ENCODE measurements at places on chromosomes 1 and 21.

GRCh38 chr21:37940691-37941090 lies 24.4 kb upstream of the KCNJ6 start:
- H3K36me3 ChIP-seq, result no peaks in the 10 kb centered on the region
- no peaks in the 10 kb centered on the region for H3K27me3 ChIP-seq
- H3K4me3 ChIP-seq, result no peak overlapping the region

- H3K4me1 ChIP-seq, result no peaks in the 10 kb centered on the region
- no peak overlapping the region for H3K4me3 ChIP-seq
- H3K27ac ChIP-seq, result no peak overlapping the region
Measured at GRCh38 chr1:211896958-211897357, 66.4 kb upstream of the LPGAT1 start.

- H3K36me3 ChIP-seq, result peaks cover 16% of the 10 kb centered on the region
- peaks cover 36% of the 10 kb centered on the region for H3K4me1 ChIP-seq
- H3K4me3 ChIP-seq, result peak overlapping the region; percentile 55
- no peaks in the 10 kb centered on the region for H3K27me3 ChIP-seq
Measured at GRCh38 chr1:227728892-227729143, 6.3 kb downstream of the JMJD4 start.

DNA sequence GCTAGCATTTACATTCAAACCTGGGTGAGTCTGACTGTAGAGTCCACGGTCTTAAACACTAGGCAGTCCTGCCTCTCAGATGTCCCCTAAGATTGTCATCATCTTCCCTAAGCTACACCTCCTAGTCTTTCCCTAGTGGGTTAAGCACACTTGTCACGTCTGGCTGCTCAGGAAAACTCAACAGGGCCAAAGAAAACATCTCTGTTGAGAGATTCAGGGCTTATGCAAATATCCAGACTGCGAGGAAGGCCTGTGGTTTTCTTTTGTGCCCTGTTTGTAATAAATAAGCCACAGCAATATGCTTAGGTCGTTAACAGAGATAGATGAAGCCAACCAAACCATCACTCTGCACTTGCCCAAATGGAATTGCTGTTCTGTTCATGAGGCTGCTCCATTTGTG lies 472.6 kb upstream of the DEPDC1 start:
- H3K36me3 ChIP-seq, result no peaks in the 10 kb centered on the region
- H3K27ac ChIP-seq, result no peak overlapping the region
- H3K4me1 ChIP-seq, result no peaks in the 10 kb centered on the region
- H3K27me3 ChIP-seq, result no peaks in the 10 kb centered on the region

- H3K4me3 ChIP-seq, result no peak within 1 kb of the TSS
- H3K4me1 ChIP-seq, result no peaks in the 10 kb centered on the region
- DNase-seq, result no peak
- H3K27me3 ChIP-seq, result no peaks in the 10 kb centered on the region
- H3K27ac ChIP-seq, result no peak within 1 kb of the TSS
- no peaks in the 10 kb centered on the region for H3K36me3 ChIP-seq
Measured at GRCh38 chr1:247548769-247549182, at the start of gene GCSAML. GCSAML (plus strand) TSS chr1:247549134; CDS start chr1:247549192, 58 bp downstream.

GRCh38 chr21:42724226-42724920 lies 71.0 kb downstream of the PDE9A start:
- peaks cover 69% of the 10 kb centered on the region for H3K4me1 ChIP-seq
- no peaks in the 10 kb centered on the region for H3K27me3 ChIP-seq
- H3K27ac ChIP-seq, result peak overlapping the region; percentile 72

GRCh38 chr1:46804926-46805325 lies 6.1 kb downstream of the CYP4B1 start:
- H3K4me1 ChIP-seq, result no peaks in the 10 kb centered on the region
- H3K4me3 ChIP-seq, result no peak overlapping the region
- H3K27me3 ChIP-seq, result peaks cover 21% of the 10 kb centered on the region
- DNase-seq, result no peak
- no peak overlapping the region for H3K27ac ChIP-seq
- no peaks in the 10 kb centered on the region for H3K36me3 ChIP-seq

DNA sequence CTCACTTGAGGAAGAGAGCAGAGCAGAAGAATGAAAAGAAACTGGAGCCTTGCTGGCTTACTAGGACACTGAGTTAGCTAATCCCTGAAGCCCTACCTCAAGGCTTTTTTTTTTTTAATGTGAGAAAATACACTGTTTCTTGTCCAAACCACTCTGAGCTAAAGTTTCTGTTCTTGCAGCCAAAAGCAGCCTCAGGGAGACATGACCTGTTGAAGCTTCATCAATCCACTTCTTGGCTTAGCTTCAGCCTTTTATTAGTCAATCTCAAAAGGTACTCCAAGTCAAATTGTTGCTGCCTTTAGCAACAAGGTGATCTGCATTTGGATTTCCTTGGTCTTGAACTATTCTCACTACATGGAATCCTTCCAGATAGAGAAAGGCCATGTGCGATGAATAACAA lies 33.7 kb downstream of the CCDC185 start:
- no peaks in the 10 kb centered on the region for H3K27me3 ChIP-seq
- peaks cover 8% of the 10 kb centered on the region for H3K4me1 ChIP-seq
- H3K4me3 ChIP-seq, result no peak overlapping the region
- no peak overlapping the region for H3K27ac ChIP-seq
- no peaks in the 10 kb centered on the region for H3K36me3 ChIP-seq

GRCh38 chr1:241485145-241485544 lies 34.4 kb downstream of the FH start:
- DNase-seq, result no peak
- H3K36me3 ChIP-seq, result no peaks in the 10 kb centered on the region
- H3K4me1 ChIP-seq, result peaks cover 19% of the 10 kb centered on the region
- no peak overlapping the region for H3K4me3 ChIP-seq
- no peaks in the 10 kb centered on the region for H3K27me3 ChIP-seq
- no peak overlapping the region for H3K27ac ChIP-seq

DNA sequence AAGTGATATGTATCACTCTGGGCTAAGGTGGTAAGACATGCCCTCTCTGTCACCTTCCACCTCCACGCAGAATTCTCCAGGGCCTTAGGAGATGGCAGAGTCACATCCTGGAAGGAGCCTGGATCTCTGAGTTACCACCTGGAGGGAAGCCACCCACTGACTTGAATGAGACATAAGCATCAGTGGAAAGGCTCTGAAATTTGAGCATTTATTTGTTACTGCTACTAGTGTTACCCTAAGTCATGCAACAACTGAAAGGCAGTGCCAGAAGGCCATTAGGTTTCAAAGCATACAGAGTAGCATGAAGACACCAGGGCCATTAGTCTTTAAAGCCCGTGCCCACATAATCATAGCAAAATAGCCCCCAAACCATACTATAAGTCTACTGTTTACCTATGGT lies 230.3 kb upstream of the IRF2BP2 start:
- H3K4me1 ChIP-seq, result peaks cover 13% of the 10 kb centered on the region
- H3K36me3 ChIP-seq, result no peaks in the 10 kb centered on the region
- H3K27ac ChIP-seq, result no peak overlapping the region

GRCh38 chr21:45047257-45047656 lies 27.1 kb upstream of the ADARB1 start:
- H3K27ac ChIP-seq, result no peak overlapping the region
- no peaks in the 10 kb centered on the region for H3K4me1 ChIP-seq
- H3K27me3 ChIP-seq, result no peaks in the 10 kb centered on the region
- no peak overlapping the region for H3K4me3 ChIP-seq
- H3K36me3 ChIP-seq, result no peaks in the 10 kb centered on the region
- no peak for DNase-seq

DNA sequence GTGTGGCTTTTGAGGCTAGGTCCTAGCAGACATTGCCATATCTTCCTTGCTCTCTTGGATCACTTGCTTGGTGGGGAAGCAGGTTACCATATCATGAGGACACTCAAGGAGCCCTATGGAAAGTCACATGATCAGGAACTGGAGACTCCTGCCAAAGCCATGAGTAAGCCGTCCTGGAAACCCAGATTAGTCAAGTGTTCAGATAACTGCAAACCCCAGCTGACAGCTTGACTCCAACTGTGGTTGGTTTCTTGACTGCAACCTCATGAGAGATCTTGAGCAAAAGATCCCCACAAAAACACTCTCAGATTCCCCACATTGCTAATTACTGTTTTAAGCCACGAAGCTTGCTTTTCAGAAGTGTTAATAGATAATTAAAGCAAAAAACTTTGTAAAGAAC lies 58.6 kb downstream of the CACNA1E start:
- no peak for DNase-seq
- peaks cover 76% of the 10 kb centered on the region for H3K27me3 ChIP-seq
- H3K36me3 ChIP-seq, result no peaks in the 10 kb centered on the region
- H3K4me1 ChIP-seq, result no peaks in the 10 kb centered on the region
- no peak overlapping the region for H3K4me3 ChIP-seq

DNA sequence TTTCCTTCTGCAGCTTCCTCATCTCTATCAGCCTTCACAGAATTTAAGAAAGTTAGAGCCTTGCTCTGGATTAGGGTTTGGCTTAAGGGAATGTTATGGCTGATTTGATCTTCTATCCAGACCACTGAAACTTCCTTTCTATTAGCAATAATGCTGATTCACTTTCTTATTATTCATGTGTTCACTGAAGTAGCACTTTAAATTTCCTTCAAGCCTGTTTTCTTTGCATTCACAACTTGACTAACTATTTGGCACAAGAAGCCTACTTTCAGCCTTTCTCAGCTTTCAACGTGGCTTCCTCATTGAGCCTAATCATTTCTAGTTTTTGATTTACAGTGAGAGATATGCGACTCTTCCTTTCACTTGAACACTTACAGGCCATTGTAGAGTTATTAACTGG lies 528.5 kb downstream of the PLPP3 start:
- no peak for DNase-seq
- no peak overlapping the region for H3K27ac ChIP-seq
- no peaks in the 10 kb centered on the region for H3K4me1 ChIP-seq

DNA sequence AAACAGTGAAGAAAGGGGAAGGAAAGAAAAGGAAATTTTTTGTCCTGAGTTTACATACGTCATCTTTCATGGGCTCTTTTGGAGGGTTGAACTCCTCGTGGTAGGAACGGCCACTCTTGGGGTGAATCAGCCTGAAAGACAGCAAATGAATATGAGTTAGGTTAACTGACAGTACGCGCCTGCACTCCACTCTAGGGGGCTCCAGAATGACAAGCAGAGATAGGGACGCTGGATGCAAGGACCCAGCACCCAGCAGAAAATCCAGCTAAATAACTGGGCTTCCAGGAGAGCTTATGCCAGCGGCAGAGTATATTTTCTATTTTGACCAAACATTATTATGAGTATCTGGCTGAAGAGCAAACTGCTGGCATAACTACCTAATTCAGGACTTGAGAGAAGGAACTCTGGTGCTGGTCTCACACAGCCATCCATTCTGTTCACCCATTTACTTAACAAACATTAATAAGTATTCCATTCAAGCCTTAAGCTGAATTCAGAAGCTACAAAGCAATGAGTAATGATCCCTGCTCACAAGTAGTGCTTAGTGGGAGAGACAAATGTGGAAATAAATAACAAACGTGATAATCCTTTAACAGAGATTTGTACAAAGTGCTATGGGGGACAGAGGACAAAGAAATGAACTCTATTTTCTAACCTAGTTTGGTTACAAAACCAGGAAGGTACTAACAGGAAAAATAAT lies 22.1 kb downstream of the AK2 start:
- no peak overlapping the region for H3K4me3 ChIP-seq
- no peak overlapping the region for H3K27ac ChIP-seq
- H3K27me3 ChIP-seq, result no peaks in the 10 kb centered on the region
- no peak for DNase-seq
- no peaks in the 10 kb centered on the region for H3K4me1 ChIP-seq
- peaks cover 70% of the 10 kb centered on the region for H3K36me3 ChIP-seq

- H3K4me1 ChIP-seq, result no peaks in the 10 kb centered on the region
- no peak overlapping the region for H3K4me3 ChIP-seq
Measured at GRCh38 chr1:172167796-172168596, 252.5 kb upstream of the C1orf105 start.

DNA sequence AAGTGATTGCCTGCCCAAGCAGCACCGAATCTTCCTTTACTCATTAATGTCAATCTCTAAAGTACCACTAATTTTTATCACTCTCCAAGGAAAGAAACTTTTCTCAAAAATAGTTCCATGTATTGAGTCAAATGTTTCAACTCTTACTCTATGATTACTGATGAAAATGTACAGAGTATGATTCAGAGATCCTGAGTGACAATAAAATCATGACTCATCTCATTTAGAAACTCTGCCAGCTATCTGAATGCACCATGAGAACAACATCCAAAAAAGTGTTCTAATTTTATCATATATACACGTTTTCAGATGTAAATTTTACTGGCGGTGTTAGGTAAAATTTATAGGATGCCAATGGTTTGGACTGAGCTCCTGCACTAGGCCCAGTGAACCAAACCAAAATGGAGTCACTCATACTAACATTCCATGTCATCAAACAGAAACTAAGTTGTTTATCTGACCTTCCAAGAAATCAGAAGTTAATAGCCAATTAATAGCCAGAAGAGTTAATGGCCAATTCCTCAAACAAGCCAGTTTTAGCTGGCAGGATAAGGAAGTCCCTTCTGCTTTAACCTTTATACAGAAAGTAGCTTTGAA lies 22.6 kb downstream of the PLPPR5 start:
- no peak overlapping the region for H3K27ac ChIP-seq
- no peak for DNase-seq
- H3K27me3 ChIP-seq, result no peaks in the 10 kb centered on the region
- H3K36me3 ChIP-seq, result no peaks in the 10 kb centered on the region
- no peak overlapping the region for H3K4me3 ChIP-seq
- H3K4me1 ChIP-seq, result no peaks in the 10 kb centered on the region

DNA sequence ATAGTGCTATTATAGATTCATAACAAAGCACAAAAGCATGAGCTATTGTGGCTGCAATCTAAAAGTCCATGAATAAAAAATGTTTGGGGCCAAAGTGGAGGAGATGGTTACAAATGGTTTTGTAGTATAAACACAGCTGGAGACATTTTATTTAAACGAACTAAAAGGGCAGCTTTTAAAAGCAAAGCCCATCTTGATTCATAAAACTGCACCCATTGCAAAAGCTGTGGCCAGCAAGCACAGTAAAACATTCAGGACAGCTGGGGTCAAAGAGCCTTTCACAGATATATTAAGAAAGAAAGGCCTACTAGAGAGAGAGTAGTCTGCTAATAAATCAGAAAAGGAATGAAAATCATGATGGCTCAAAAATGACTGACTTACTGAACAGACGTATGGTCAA lies 520.8 kb downstream of the NUF2 start:
- no peaks in the 10 kb centered on the region for H3K36me3 ChIP-seq
- DNase-seq, result no peak
- no peak overlapping the region for H3K4me3 ChIP-seq
- H3K27me3 ChIP-seq, result no peaks in the 10 kb centered on the region

GRCh38 chr1:95133687-95134086 lies 16.5 kb downstream of the TLCD4 start:
- no peaks in the 10 kb centered on the region for H3K36me3 ChIP-seq
- DNase-seq, result no peak
- H3K27ac ChIP-seq, result no peak overlapping the region
- no peak overlapping the region for H3K4me3 ChIP-seq

- H3K4me1 ChIP-seq, result no peaks in the 10 kb centered on the region
- no peaks in the 10 kb centered on the region for H3K27me3 ChIP-seq
- no peak overlapping the region for H3K27ac ChIP-seq
- H3K36me3 ChIP-seq, result no peaks in the 10 kb centered on the region
- no peak overlapping the region for H3K4me3 ChIP-seq
- no peak for DNase-seq
Measured at GRCh38 chr1:119587341-119587740, 60.7 kb downstream of the ZNF697 start.

DNA sequence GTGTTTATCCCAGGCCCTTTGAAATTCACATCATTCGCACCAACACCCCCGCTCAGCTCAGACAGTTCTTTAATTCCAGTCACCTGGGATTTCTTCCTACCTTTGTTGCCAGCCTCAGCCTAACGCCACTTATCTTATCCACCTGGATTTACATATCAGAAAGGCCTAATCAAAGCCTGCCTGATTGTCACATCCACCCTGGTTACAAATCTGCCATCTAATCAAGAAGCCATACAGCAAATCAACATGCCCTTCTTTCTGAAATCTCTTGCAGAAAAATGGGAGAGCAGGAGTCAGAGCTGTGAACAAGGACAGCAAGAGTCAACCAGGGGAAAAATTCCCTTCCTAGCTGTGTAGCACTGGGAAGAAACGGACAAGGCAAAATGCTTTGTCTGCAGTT lies 173.2 kb upstream of the DAB1 start:
- H3K27ac ChIP-seq, result no peak overlapping the region
- no peaks in the 10 kb centered on the region for H3K4me1 ChIP-seq
- H3K27me3 ChIP-seq, result no peaks in the 10 kb centered on the region
- no peak for DNase-seq
- no peaks in the 10 kb centered on the region for H3K36me3 ChIP-seq

Measured in HCT116 (cell line).